Activated naive CD4-positive, alpha-beta T cell treated with anti-CD3 and anti-CD28 coated beads, Interleukin-2, amount 50 U/mL, for 72 hours (primary cell): ENCODE measurements at places on chromosomes 12 and 14.

GRCh38 chr14:104384776-104385071 is 194.8 kb upstream of the C14orf180 start:
- peak; percentile 39 for DNase-seq

- no peak for DNase-seq
These were observed 46.6 kb downstream of the ATF7 start for GRCh38 chr12:53579545-53579955.

DNA sequence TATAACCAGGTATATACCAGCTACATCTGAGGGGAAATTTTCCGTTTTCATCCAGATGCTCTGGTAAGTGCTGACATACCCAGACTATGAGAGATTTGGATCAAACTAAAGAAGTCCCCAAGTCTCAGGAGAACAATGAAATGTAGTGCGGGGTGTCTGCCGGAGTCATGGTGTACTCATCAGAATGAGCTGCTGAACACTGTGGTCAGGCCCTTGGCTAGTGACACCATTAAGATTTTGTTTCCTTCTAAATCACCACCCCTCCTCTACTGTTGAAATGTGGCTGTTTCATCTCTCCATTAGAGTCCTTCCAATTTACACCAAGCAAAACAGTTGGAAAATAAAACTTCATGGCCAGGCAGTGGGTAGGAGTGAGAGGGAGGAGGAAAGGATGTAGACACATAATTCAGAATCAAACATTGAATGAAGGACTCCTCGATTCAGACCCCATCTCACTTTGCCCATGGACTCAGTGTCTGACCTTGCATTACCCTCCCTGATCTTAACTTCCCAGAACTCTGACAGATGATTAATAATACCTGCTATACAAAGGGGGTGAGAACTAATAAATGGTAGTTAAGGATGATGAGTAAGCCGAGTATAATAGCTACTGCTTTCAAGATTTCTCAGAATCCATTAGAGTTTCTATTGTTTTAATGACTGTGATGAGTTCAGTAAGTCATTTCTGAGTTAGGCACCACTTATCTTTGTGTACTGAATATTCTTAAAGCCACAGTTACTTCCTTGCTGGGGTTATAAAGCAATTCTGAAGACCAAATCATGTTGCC is 127.4 kb downstream of the CRADD start:
- no peak for DNase-seq

DNA sequence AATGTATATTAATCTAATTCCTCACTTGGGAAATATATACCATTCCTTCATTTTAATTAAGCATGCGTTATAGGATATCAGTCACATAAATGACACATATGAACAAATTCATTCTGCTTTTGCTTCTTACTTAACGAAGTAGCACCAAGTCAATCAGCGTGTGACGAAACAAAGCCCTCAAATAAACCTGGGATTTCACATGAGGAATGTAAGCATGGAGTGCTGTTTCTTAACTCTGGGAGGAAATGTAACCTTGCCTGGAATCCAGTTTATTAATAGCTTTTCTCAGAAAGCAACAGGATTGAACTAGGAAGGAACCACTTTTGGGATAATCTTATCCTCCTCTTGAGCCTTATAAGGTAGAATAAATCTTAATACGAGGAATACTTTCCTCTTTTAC is 72.0 kb downstream of the NIN start:
- no peak for DNase-seq

GRCh38 chr14:24853446-24853845 is 196.5 kb downstream of the STXBP6 start:
- no peak for DNase-seq

GRCh38 chr14:99467336-99468078 is 13.2 kb downstream of the SETD3 start:
- DNase-seq: no peak

- no peak for DNase-seq
These were observed 6.7 kb upstream of the STXBP6 start for GRCh38 chr14:25056688-25057078.

GRCh38 chr14:67856827-67857226 is 37.2 kb downstream of the RAD51B start:
- no peak for DNase-seq
